ENCODE measurements at places on chromosomes 6 and 20.
A peak's percentile ranks its signal among the peaks of the same experiment; 100 is the strongest.

GRCh38 chr20:44704551-44704971, 10.6 kb upstream of the CCN5 start:
- DNase-seq = no peak
- no peak overlapping the region for H3K27ac ChIP-seq
- no peaks in the 10 kb centered on the region for H3K4me1 ChIP-seq
- H3K4me3 ChIP-seq = no peak overlapping the region

GRCh38 chr6:16413399-16413798, 175.0 kb downstream of the GMPR start:
- no peaks in the 10 kb centered on the region for H3K4me1 ChIP-seq
- DNase-seq = no peak
- no peaks in the 10 kb centered on the region for H3K36me3 ChIP-seq
- no peak overlapping the region for H3K27ac ChIP-seq

DNA sequence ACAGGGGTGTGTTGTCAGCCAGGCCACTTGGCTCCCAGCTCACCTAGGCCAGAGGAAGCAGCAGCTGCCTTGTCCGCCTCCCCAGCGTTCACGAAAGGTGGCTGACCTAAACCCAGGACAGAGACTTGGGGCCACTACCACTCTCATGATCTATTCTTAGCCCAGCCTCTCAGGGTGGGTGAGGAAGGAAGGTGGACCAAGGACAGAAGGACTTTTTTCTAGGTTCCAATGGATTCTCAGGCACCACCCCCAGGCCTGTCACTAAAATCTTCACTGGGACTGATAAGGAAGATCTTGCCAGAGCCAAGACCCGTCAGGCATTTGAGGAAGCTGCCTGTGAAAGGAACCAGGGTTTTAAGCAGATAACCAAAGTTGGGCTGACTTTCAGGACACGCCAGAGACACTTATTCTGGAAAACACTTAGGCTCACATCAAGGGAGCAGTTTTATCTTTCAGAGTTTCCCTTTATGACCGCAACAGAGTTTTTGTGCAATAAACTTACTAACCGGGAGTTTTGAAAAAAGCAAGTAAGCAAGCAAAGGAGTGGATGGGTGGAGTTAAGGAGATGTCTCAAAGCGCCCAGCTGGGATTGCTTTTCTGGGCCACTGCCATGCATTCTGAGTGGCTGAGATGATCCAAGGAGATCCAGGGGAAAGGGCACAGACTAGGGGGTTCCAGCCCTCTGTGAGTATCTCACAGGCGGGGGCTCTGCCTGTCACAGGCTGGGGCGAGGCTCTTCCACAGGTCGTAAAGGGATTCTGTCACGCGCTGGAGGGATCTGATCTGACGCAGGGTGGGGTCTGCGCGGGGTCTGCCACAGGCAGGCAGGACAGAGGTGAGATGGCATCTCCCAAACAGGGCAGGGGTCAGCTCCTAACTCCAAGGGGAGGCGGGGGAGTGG, 989 bp downstream of the FITM2 start:
- peaks cover 11% of the 10 kb centered on the region for H3K27me3 ChIP-seq
- H3K4me3 ChIP-seq = peak overlapping the region; percentile 76

GRCh38 chr6:112251171-112251875, 3.0 kb downstream of the LAMA4 start:
- no peaks in the 10 kb centered on the region for H3K4me1 ChIP-seq
- no peak overlapping the region for H3K4me3 ChIP-seq
- no peak overlapping the region for H3K27ac ChIP-seq
- no peaks in the 10 kb centered on the region for H3K36me3 ChIP-seq

DNA sequence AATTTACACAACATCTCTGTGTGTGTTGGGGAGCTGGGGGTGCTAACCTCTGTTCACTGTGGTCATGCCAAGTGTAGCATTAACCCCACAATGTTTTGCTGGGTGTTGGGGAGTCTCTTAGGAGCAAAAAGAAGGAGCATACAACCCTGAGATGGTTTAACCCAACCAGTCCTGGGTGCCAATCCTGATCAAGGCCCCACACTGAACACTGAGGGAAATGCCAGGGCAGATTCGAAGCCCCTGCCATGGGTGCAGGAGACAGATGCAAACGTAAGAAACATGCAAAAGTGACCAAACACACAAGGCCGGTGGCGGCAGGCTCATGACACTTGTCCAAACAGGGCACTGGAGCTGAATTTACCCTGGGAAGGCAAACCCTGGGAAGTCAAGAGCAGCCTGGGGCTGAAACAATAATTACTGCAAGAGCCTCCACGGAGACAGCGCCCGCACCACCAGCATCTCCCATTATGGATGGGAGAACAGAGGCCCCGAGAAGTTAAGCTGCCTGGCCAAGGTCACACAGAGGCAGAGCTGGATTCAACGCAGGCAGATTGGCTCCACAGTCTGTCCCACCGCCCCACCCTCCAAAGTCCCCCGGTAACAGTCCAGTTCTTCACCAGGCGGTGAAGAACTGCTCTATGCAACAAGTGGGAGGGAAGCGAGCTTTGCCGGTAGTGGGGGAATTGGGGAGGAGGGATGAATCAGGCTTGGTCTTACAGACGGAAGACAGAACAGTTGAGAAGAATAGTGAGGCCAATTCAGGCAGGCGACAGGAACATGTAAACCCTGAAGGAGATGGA, 8.5 kb downstream of the ACSS1 start:
- H3K4me1 ChIP-seq = peaks cover 11% of the 10 kb centered on the region
- peaks cover 21% of the 10 kb centered on the region for H3K36me3 ChIP-seq

GRCh38 chr20:41242807-41243206, 74.7 kb downstream of the ZHX3 start:
- H3K36me3 ChIP-seq = no peaks in the 10 kb centered on the region
- H3K4me3 ChIP-seq = no peak overlapping the region
- no peak overlapping the region for H3K27ac ChIP-seq
- DNase-seq = no peak

DNA sequence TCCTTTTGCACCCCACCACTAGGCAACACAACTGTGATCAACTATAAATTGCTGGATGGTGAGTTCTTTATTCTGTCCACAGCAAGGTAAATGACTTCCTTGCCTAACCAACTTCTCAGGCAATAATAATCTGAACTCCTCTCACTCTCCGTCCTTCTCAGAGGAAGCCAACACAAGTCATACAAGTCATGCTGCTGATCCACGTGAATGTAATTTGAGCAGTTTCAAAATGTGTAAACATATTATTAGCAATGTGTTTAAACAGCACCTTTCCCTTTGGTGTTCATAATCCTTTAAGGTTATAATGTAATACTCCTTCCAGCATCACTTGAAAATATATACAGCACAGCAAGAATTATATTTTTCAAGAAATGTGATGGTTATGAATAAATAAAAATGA, 127.9 kb downstream of the QRSL1 start:
- no peaks in the 10 kb centered on the region for H3K36me3 ChIP-seq
- no peak for DNase-seq
- no peak overlapping the region for H3K4me3 ChIP-seq
- H3K4me1 ChIP-seq = no peaks in the 10 kb centered on the region
- no peak overlapping the region for H3K27ac ChIP-seq

DNA sequence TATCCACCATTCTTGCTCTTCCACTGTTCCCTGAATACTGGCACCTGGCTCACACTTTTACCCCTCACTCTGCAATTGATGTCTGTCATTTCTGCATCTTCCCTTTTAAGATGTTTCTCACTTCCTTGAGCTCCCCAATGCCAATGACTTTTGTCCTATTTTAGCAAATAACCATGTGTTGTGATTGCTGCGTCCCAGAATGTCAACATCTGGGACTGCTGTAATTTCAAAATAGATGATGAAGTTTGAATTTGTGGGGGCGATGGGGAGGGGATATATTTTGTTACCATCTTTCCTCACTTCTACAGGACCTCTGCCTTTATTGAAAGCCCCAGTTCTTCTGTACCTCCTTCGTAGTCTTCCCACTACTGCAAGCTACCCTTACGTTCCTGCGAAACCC, 40.0 kb upstream of the ADGRF5 start:
- no peaks in the 10 kb centered on the region for H3K4me1 ChIP-seq
- DNase-seq = no peak
- no peak overlapping the region for H3K27ac ChIP-seq
- H3K27me3 ChIP-seq = no peaks in the 10 kb centered on the region

- peaks cover 14% of the 10 kb centered on the region for H3K4me1 ChIP-seq
- no peak for DNase-seq
- H3K27ac ChIP-seq = no peak overlapping the region
- no peaks in the 10 kb centered on the region for H3K27me3 ChIP-seq
- H3K36me3 ChIP-seq = no peaks in the 10 kb centered on the region
Measured at GRCh38 chr6:14626556-14626955, 509.0 kb downstream of the CD83 start.

- no peak for DNase-seq
- no peak overlapping the region for H3K4me3 ChIP-seq
- no peaks in the 10 kb centered on the region for H3K27me3 ChIP-seq
- no peaks in the 10 kb centered on the region for H3K4me1 ChIP-seq
Measured at GRCh38 chr6:164337024-164337924, 922.8 kb downstream of the QKI start.

GRCh38 chr20:62482146-62482809, 6.5 kb upstream of the GATA5 start:
- no peak overlapping the region for H3K4me3 ChIP-seq
- H3K27me3 ChIP-seq = peaks cover 98% of the 10 kb centered on the region
- H3K36me3 ChIP-seq = no peaks in the 10 kb centered on the region
- H3K27ac ChIP-seq = no peak overlapping the region
- H3K4me1 ChIP-seq = no peaks in the 10 kb centered on the region

- H3K4me1 ChIP-seq = no peaks in the 10 kb centered on the region
- no peak for DNase-seq
- H3K27ac ChIP-seq = no peak overlapping the region
Measured at GRCh38 chr6:139855671-139856311, 481.3 kb upstream of the CITED2 start.

- no peaks in the 10 kb centered on the region for H3K27me3 ChIP-seq
- peaks cover 23% of the 10 kb centered on the region for H3K4me1 ChIP-seq
- DNase-seq = no peak
- H3K36me3 ChIP-seq = peaks cover 19% of the 10 kb centered on the region
- H3K4me3 ChIP-seq = peak overlapping the region; percentile 55
Measured at GRCh38 chr6:26187981-26188635, 100.9 kb downstream of the HFE start.

DNA sequence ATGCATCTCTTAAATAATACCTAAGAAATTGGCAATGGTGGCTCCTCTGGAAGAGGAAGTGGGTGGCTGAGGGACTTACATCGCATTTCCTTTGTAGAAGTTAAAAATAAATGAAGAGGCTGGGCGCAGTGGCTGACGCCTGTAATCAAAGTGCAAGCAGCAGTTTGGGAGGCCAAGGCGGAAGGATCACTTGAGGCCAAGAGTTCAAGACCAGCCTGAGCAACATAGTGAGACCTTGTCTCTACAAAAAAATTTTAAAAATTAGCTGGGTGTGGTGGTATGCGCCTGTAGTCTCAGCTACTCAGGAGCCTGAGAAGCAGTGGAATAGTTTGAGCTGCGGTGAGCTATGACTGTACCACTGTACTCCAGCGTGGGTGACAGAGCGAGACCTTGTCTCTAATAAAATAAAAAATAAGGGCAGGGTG, 12.2 kb upstream of the NCOA3 start:
- no peaks in the 10 kb centered on the region for H3K27me3 ChIP-seq
- no peak overlapping the region for H3K27ac ChIP-seq
- H3K4me1 ChIP-seq = peaks cover 7% of the 10 kb centered on the region
- peak; percentile 49 for DNase-seq

- H3K27me3 ChIP-seq = peaks cover 23% of the 10 kb centered on the region
- peak overlapping the region; percentile 8 for H3K27ac ChIP-seq
- H3K4me1 ChIP-seq = peaks cover 12% of the 10 kb centered on the region
- no peaks in the 10 kb centered on the region for H3K36me3 ChIP-seq
- no peak overlapping the region for H3K4me3 ChIP-seq
- DNase-seq = no peak
Measured at GRCh38 chr20:1810926-1811620, 84.1 kb upstream of the SIRPA start.

- no peaks in the 10 kb centered on the region for H3K27me3 ChIP-seq
- no peaks in the 10 kb centered on the region for H3K4me1 ChIP-seq
- H3K4me3 ChIP-seq = no peak overlapping the region
- no peak overlapping the region for H3K27ac ChIP-seq
- H3K36me3 ChIP-seq = no peaks in the 10 kb centered on the region
- no peak for DNase-seq
Measured at GRCh38 chr6:63943826-63944225, 308.2 kb downstream of the PHF3 start.

GRCh38 chr6:126788861-126789365, 329.6 kb upstream of the RSPO3 start:
- no peaks in the 10 kb centered on the region for H3K4me1 ChIP-seq
- H3K36me3 ChIP-seq = no peaks in the 10 kb centered on the region
- H3K27ac ChIP-seq = no peak overlapping the region
- H3K4me3 ChIP-seq = no peak overlapping the region
- H3K27me3 ChIP-seq = no peaks in the 10 kb centered on the region

- no peak overlapping the region for H3K27ac ChIP-seq
- no peak overlapping the region for H3K4me3 ChIP-seq
- H3K27me3 ChIP-seq = no peaks in the 10 kb centered on the region
- no peak for DNase-seq
- H3K36me3 ChIP-seq = no peaks in the 10 kb centered on the region
- no peaks in the 10 kb centered on the region for H3K4me1 ChIP-seq
Measured at GRCh38 chr20:55678126-55678525, 327.2 kb downstream of the CBLN4 start.

DNA sequence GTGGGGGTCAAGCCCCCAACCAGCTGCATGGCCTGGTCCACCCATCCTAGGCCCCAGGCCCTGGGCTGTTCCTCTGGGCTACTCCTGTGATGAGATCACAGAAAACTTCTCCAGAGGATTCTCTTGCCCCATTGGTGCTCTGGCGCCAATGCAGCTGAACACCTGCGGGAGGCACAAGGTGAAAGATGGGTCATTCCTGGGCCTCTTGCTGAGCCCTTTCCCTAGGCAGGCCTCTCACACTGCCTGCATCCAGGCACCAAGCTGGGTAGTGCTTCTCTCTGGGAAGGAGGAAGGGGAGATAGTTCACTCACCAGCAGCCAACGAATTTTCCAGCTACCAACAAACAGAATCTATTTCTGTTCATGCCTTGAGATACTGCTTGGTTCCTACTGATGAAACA, 142.1 kb downstream of the PXDC1 start:
- no peaks in the 10 kb centered on the region for H3K27me3 ChIP-seq
- H3K4me3 ChIP-seq = no peak overlapping the region
- DNase-seq = no peak
- H3K27ac ChIP-seq = no peak overlapping the region
- H3K4me1 ChIP-seq = no peaks in the 10 kb centered on the region

GRCh38 chr6:109834131-109834530, 143.0 kb downstream of the FIG4 start:
- peak overlapping the region; percentile 12 for H3K27ac ChIP-seq
- no peaks in the 10 kb centered on the region for H3K4me1 ChIP-seq
- H3K4me3 ChIP-seq = no peak overlapping the region

- no peaks in the 10 kb centered on the region for H3K4me1 ChIP-seq
- no peaks in the 10 kb centered on the region for H3K36me3 ChIP-seq
- no peak overlapping the region for H3K4me3 ChIP-seq
- H3K27ac ChIP-seq = no peak overlapping the region
- no peak for DNase-seq
Measured at GRCh38 chr20:44461142-44461802, 14.4 kb upstream of the TTPAL start.

Measured in thymus (tissue), 14 donors.